ENCODE measurements at places on chromosomes 6 and 20.

GRCh38 chr6:168313431-168314011, 6.1 kb downstream of the DACT2 start:
- DNase-seq = no peak

DNA sequence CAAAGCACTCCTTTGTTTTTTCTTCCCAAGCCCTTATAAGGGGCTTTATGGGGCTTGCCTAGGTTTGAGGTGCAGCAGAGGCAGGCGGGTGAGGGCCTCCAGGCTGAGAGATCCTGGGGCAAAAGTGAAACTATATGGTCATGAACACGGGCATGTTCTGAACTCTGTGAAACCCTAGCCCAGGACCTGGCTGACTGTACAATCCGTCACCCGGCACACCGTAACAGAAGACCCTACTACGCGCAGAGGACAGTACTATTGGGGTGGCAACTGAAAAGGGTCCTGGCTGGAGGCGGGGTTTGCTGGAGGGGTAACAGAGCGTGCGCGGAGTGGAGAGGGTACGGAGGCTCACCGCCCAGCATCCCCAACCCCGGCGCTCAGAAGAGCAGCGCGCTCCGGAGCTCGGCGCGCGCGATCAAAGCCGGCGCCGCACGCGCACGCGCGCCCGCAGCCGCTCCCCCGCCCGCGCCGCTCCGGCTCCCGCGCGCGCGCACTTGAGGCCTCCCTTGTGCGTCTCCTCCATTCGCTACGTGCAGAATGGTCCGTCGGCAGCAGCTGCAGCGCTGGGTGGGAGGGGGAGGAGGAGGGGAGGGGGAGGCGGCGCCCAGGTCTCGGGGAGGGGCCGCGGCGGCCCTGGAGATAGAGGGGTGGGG, 54.2 kb downstream of the MRPL14 start:
- DNase-seq = no peak

- no peak for DNase-seq
Measured at GRCh38 chr20:57874141-57874540, 164.3 kb upstream of the PMEPA1 start.

DNA sequence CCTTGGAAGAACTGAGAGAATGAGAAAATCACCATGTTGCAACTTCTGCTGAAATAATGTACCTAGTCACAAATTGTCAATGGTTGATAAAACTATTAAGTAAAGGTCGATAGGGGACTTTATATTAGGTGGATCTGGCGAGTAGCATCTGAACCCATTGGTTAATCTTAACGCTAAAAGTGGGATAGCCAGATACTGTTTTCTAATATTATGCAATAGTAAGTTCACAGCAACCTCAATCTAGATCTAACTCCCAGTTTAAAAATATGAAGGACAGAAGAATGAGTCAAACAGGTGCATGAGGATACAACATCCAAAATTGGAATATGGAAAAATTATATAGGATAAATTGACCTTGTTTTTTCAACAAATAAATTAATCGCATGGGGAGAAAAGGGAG, 18.8 kb downstream of the PSMF1 start:
- no peak for DNase-seq

- DNase-seq = no peak
Measured at GRCh38 chr6:89836639-89837222, 7.1 kb downstream of the CASP8AP2 start.

- no peak for DNase-seq
Measured at GRCh38 chr6:45163952-45164766, 164.0 kb upstream of the RUNX2 start.

DNA sequence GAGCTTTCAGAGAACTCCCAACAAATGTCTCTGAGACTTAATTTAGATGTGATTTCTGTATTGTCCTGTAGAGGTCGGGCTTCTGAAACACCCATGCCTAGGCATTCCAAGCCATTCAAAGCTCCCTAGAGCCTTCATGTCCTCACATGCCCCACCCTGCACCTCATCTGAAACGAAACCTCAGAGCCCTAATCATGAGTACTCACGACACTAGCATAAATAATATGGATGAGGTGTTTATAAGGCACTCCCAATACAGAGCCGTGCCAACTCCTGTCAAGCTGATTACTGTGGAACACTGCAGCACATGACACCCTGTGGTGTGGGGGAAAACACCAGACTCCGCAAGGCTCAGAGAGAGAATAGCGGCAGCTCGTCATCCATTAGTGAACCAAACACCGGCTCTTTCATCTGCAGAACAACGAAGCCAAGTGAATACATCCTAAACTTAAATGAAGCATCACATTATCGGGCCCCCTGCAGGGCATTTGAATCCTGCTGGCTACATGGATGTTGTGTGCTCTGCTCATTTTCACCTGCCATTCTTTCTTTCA, 83.8 kb downstream of the FNDC1 start:
- DNase-seq = no peak

DNA sequence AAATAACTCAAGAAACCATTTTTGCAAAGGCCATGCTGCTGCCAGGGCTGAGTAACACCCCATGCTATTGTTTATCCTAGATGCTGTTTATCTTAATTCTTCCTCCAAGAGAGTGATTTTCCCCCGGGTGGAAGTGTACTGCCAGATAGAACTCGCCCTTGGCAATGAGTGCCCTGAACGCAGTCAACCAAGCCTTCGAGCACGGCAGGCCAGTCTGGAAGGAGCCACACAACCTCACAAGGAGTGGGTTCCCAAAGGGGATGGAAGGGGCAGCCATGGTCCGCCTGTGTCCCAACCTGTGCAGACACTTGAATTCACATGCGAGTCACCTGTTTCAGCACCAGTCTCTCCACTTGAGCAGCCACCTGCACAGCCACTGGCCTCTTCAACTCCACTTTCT, 31.9 kb downstream of the PNPLA1 start:
- DNase-seq = no peak

GRCh38 chr6:33787954-33788693, 806 bp downstream of the LEMD2 start:
- DNase-seq = peak; percentile 65

- DNase-seq = peak; percentile 3
Measured at GRCh38 chr6:113291751-113292445, 565.2 kb upstream of the MARCKS start.

- DNase-seq = no peak
Measured at GRCh38 chr6:17688481-17688880, 18.2 kb downstream of the NUP153 start.

DNA sequence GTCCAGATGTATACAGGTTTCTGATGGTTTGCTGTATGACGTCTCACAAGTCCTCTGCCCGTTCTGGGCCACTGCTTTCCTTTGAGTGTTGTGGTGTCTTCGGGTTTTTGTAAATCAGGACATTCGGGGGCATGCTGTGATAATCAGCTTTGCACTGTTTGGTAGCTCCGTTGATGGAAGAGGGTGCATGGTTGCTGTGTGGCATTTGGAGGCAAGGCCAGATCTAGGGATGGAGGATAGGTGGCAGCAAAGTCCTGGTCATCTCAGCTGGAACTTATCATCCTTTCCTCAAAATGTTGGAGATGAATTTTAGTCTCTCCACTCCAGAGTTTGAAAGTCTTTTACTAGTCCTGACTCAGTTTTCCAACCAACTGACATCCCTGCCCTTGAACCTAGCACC, 91.0 kb downstream of the SCP2D1 start:
- DNase-seq = no peak

DNA sequence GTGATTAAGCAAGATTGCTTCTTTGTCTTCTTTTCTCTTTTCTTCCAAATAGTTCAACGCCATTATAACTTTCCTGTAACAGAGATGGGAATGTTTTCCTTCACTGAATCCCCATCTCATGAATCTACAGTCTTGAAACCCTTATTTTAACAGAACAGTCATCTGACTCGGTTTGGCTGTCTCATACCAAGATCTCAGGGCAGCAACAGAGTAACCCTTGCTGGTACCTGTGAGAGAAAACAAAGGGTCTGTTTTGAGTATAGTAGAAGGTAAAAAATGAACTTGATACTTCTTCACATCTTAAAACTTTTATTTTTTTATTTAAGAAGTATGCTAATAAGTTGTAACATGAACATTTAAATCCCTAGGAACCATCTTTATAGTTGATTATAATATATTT, 19.6 kb upstream of the DSE start:
- DNase-seq = no peak

- DNase-seq = no peak
Measured at GRCh38 chr6:79267128-79267527, 32.6 kb upstream of the HMGN3 start.

- DNase-seq = no peak
Measured at GRCh38 chr6:160130729-160131484, 9.3 kb downstream of the SLC22A1 start.

DNA sequence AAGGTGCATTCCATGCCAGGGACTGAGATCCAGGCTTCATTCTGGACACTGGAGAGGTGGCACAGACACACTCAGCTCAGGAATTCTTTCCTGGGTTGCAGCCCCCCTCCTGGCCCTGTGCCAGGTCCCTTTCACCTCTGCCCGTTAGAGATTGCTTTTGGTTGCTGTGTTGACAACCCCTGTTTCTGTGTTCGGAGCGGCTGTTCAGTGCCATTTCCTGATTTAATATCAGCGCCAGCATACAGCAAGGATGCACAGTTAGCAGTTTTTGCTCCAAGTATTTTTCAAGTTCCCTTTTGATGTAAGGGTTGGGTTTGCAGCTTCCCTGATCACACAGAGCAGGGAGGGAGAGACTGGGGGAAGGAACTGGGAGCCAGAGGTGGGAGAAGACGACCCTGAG, 8.5 kb upstream of the MAFB start:
- no peak for DNase-seq

DNA sequence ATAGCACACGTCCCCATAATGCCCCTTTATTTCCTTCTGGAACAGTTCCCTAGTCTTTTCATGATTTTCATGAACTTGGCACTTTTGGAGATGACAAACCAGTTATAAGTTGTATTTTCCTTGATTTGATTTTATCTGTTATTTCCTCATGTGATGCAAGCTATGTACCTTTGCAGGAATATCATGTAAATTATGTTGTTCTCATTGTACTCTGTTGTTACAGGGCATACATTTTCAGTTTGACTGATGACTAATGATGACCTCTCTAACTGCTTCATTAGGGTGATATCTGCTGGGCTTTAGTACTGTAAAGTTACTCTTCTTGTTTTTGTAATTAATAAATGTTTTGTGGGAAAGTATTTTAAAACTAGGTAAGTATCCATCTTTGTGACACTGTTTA, 147.3 kb downstream of the ZFAND3 start:
- no peak for DNase-seq

DNA sequence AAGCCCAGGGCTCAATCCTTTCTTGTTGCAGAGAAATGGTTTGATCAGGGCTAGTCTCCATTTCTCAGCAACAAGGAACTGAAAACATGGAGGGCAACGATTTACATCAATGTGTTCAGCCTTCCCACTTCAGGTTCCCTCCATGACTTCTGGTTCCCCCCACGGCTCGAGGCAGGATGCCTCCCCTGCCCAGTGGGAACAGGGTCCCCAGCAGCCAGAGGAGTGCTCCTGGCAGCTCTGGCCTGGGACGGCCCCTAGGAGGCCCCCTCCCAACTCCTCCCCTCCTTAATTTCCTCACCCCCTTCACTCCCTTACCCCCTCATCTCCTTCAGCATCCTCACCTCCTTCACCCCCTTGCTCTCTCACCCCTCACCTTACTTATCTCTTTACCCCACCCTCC, 283.8 kb downstream of the CDC5L start:
- no peak for DNase-seq

DNA sequence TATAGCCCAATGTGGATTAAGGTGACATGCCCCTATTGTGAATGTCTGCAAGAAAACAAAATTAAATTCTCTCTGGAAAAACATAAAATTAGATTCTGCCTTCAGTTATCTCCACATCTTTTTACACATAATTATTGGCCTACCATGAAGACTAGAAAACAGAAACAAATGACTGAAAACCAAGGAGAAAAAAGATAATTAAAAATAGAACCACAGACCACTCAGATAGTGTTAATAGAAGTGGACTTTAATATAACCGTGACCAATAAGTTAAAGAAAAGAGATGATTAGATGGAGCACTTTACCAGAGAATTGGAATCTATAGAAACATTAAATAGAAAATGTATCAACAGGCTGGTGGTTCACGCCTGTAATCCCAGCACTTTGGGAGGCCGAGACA, 445.7 kb downstream of the EPM2A start:
- no peak for DNase-seq

DNA sequence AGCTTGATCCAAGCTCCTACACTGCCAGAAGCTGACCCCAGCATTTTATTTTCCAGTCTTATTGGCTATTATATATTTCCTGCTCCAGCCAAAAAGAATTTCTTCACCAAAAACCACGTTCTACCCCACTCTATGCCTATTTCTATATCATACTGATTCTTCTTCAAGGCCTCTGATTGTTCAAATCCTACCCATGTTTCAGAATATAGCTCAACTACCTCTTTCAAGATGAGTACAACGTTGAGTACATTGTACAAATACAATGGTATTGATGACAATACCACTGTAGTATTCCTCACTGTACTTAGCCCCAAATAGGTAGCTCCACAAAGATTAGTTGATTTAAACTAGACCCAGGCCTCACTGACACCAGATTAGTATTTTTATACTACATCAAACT, 31.0 kb downstream of the ASCC3 start:
- DNase-seq = no peak

- DNase-seq = no peak
Measured at GRCh38 chr6:28496099-28496779, 19.4 kb downstream of the GPX6 start.

- no peak for DNase-seq
Measured at GRCh38 chr6:165096868-165097267, 212.5 kb downstream of the C6orf118 start.

GRCh38 chr6:133748628-133749027, 140.3 kb upstream of the TCF21 start:
- no peak for DNase-seq

DNA sequence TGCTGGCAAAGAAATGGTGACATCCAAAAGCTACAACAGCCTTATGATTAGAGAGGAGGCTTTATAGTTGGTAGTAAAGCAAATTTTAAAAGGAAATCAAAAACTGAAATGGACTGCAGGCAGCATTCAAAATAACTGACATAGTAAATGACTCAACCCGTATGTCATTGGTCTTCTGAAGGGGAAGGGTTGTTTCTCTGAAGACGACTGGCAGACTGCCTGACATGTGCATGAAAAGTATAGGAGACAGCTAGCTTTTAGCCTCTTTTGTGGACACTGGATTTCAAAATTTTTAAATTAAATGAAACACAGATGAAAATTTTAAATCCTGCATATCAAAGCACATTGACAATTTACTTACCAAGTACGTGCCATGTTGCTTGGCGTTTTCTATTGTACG, 90.7 kb downstream of the TRMT6 start:
- no peak for DNase-seq

DNA sequence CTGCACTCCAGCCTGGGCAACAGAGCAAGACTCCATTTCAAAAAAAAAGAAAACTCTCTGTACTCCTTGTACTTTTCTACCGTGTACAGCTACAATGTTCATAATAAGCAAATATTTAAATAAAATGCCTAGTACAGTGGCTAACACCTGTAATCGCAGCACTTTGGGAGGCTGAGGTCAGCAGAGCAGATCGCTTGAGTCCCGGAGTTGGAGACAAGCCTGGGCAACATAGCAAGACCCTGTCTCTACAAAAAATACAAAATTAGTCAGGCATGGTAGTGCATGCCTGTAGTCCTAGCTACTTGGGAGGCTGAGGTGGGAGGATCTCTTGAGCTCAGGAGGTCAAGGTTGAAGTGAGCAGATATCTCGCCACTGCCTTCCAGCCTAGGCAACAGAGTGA, 5.7 kb downstream of the NAPB start:
- DNase-seq = no peak
